AG09309 (cell line): ENCODE measurements at places on chromosomes 7 and 10.

DNA sequence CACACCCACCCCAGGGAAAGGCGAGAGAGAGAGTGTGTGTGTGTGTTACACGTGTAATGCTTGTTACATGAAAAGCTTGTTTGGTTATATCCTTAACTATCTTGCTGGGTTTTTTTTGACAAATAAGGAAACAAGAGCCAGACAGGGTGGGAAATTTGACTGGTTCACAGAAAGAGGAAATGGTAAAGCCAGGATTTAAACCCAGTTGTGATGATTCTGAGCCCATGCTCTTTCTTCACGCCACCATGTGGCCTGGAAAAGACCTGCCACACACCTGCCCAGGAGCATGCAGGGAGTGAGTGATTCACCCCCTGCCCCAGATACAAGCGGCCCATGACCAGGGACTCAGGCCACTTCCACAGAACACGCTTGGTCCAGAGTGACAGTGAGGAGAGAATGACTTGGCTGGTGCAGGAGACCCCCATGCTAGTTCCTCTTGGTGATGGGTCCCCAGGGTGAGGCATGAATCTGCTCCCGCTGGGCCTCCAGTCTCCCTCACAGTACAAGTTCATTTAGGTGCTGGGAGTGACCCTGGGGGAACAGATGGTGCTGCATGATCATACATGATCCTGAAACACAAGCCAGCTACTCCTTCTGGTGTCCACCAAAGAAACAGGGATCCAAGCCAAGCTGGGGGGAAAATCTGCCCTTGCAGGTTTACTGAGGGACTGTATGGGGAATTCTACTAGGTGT lies 21.0 kb upstream of the EIF5AL1 start:
- DNase-seq, result no peak

DNA sequence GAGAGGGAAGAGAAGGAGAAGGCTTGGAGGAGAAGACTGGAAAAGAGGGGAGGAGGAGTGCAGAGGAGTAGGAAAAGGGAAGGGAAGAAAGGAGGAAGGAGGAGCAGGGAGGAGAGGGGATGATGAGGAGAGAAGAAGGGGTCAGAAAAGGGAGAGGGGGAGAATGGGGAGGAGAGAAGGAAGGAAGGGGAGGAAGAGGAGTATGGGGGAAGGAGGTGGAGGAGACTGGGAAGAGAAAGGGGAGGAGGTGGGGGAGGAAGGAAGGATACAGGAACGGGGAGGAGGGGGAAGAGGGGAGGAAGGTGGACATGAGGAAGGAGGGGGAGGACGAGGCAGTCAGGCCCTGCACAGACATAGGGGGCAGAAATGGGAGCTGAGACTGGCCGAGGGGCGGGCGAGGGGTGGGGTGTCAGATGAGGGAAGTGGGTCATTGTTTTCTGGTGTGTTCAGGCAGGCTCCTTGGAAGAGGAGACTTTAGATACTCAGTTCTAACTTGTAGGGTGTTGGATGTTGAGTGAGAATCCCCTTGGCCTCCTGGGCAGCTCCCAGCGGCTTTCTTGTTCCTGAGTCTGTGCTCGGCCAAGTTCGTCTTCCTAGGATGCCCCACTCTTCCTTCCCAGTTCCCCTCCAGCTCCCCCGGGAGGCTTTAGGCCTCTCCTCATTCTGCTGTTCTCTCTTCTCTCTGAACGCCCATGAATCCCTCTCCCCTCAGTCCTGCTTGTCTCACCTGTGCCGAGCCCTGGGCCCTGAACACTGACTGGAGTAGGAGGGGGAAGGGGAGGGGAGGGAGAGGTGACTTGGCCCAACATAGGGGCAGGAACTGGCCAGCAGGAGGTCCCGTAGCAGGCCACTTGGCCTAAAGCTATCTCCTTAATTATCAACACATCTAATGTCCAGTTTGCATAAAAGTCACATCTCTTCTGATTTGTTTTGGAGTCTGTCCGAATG lies 12.8 kb upstream of the CRHR2 start:
- DNase-seq, result no peak

DNA sequence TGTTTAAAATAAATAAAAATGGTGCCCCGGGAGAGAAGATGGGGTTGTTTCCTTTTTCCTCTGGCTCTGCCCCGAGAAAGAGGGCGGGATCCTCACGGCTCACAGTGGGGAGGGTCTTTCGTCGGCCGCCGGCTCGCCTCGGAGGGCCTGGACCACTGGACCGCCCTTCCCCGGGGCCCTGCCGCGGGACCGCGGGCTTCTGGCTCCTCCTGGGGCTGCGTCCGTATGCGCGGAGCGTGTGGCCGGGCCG lies 3.5 kb upstream of the IGF2BP3 start:
- no peak for DNase-seq

DNA sequence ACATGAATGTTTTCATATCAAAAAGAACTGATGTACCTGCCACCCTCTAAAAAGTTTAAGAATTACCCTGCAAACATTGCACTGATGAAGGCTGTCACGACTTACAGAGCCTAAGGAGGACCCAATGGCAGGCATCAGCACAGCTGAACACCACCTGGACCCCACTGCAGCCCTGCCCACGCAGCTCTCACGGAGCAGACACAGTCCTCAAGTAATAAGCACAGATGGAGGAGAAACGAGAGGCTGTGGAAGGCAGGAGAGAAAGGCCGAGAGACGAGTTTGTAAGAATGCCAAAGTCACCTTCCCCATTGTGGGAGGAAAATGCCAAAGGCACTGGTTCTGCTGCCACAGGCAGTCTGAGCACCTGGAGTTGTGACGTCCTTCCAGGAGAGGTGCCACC lies 135.0 kb downstream of the DLG5 start:
- DNase-seq, result no peak

GRCh38 chr7:142876236-142876960 lies 9.1 kb downstream of the TRPV6 start:
- no peak for DNase-seq

- DNase-seq, result no peak
Measured at GRCh38 chr10:32887481-32887880, 70.5 kb downstream of the ITGB1 start.

GRCh38 chr10:59606551-59606961 lies 103.1 kb downstream of the SLC16A9 start:
- DNase-seq, result no peak

DNA sequence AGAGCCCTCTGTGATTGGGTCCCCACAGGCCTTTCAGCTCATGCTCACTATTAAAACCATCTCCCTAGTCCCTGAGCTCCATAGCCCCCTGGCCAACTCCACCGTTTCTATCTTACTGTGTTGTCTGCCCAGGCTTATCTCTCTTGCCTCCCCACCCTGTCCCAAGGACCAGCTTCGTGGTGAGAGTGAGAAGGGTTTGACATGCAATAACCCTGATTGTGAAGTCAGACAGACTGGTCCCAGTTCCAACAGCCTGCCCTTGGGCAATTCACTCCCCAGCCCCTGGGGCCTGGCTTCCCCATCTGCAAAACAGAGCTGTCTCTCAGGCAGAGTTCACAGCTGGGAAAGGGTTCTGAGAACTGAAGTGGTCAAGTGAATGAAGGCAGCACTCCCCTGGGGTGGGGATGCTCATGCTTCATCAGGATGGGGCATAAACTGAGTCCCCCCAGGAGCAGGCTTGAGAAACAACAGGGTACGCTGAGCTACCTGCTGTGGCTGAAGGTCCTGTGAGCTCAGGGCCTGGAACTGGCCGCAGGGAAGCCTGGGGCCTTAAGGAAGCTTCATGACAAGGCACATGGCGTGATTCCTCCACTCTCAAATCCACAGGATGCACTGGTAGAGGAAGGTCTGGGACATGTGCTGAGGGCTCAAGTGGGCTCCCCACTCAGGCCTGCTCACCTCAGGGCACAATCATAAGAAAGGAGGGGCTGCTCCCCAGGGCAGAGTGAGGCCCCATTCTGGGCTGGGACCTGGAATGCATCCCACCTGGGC lies 1.8 kb upstream of the PPIF start:
- DNase-seq, result no peak

DNA sequence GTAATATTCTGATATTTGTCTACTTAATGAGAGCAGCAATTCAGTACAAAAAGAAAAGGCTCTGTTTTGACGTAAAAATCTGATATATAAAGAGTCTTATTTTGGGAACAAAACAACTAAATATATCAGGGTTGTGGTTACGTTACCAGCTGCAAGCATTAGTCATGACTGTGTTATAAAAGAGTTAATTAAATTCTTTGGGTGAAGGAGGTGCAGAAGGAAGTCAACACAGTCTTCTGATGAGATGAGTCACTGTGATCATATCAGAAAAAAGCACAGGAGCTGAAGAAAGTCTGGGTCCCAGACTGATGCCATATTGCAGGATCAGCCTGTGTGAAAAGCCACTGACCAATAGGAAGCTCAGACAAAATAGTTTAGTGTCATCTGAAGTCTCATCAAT lies 234.3 kb upstream of the TEX47 start:
- no peak for DNase-seq

GRCh38 chr10:117178190-117178589 lies 19.1 kb upstream of the KCNK18 start:
- no peak for DNase-seq

GRCh38 chr7:71254751-71255150 lies 122.8 kb downstream of the GALNT17 start:
- no peak for DNase-seq

DNA sequence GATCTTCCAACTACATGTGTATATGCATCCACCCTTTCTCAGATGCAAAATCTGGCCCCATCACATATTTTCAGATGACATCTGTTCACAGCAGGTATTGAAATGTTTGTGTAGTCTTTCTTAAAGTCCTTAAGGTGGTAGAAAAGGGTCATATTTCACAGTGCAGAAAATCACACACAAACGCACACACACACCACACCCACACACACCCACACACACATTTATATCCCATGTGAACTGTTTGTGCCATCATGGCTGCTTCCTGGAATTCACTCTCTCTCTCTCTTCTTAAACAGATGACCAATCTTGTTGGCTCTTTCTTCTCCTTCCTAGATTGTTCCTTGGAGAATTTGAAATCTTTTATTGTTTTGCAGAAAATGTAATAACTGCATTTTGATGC lies 663.0 kb upstream of the GRM3 start:
- DNase-seq, result no peak

- DNase-seq, result no peak
Measured at GRCh38 chr7:81415181-81415580, 354.7 kb downstream of the HGF start.

DNA sequence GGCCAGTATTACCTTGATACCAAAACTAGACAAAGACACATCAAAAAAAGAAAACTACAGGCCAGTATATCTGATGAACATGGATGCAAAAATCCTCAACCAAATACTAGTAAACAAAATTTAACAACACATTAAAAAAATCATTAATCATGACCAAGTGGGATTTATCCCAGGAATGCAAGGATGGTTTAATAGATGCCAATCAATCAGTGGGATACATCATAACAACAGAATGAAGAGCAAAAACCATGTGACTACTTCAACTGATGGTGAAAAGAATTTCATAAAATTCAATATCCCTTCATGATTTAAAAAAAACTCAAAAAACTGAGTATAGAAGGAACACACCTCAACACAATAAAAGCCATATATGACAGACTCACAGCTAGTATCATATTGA lies 25.2 kb upstream of the UBN2 start:
- no peak for DNase-seq

- peak; percentile 94 for DNase-seq
Measured at GRCh38 chr7:116354546-116355423, 144.4 kb downstream of the TES start.

DNA sequence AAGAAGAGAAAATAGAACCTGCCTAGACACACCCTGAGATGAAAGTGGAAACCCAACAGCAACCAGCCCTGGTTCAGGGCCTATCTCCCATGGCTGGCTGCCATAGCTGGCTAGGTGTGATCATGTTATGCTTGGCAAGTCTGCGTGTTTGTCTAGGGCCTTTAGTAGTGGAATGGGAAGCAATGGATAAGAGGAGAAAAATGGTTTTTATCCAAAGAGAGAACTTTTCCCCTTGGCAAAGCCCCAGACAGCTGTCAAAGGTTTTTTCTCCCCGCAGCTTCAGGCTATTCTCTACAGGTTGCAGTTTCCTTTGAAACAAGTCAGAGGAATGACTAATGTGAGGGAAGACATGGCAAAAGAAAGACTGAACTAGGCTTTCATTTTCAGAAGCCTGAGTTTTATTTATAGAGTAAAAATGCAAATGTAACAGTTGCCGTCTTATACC lies 161.5 kb downstream of the SEMA3D start:
- no peak for DNase-seq

- DNase-seq, result no peak
Measured at GRCh38 chr7:17391366-17391765, 92.9 kb downstream of the AHR start.

DNA sequence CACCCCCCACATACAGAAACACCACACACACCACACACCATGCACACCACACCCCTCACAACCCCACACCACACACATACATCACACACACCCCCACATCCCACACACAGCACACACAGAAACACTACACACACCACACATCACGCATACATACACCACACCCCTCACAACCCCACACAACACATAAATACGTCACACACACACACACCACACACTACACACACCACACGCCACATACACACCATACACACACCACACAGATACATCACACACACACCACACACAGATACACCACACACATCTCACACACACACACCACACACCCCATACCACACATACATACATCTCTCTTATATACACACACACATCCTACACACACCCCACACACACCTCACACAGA lies 126.2 kb downstream of the ANLN start:
- no peak for DNase-seq

- no peak for DNase-seq
Measured at GRCh38 chr10:78504181-78504580, 470.5 kb downstream of the RPS24 start.

- no peak for DNase-seq
Measured at GRCh38 chr7:89474456-89474855, 678.9 kb upstream of the TEX47 start.

- DNase-seq, result no peak
Measured at GRCh38 chr7:120684463-120684862, 173.5 kb downstream of the TSPAN12 start.

DNA sequence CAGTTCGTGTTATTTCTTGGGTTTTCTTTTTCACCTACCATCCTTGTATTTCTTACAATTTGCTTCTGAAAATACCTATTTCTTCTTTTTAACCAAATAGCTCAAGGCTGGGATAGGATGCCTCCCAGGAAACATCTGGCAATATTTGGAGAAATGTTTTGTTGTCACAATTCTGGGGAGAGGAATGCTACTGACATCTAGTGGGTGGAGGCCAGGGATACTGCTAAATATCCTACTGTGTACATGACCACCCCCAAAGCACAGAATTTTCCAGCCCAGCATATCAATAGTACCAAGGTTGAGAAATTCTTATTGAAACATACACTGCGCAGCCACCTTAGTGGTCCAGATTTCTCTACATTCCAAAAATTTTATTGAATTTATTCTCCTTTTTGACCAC lies 55.5 kb downstream of the CNTNAP2 start:
- DNase-seq, result no peak

- no peak for DNase-seq
Measured at GRCh38 chr10:102196893-102197292, 29.2 kb upstream of the ELOVL3 start.

- no peak for DNase-seq
Measured at GRCh38 chr10:113397047-113397446, 155.8 kb upstream of the HABP2 start.

- DNase-seq, result no peak
Measured at GRCh38 chr10:71429304-71429703, 32.6 kb downstream of the CDH23 start.
